PC-9 (cell line): ENCODE measurements at places on chromosomes 3 and 15. TPM values are rescaled to one million over a fixed set of nuclear protein-coding genes. Genes with fewer than 3 reads are reported as not detected.

Gene ZFAND6
- 43.6 and 68.3 TPM in 2 replicates for total RNA-seq

- H3K27me3 ChIP-seq: peaks cover 10% of the 10 kb centered on the region; the same call in 1 of the 2 replicates
- no peaks in the 10 kb centered on the region for H3K36me3 ChIP-seq
- no peak overlapping the region for H3K27ac ChIP-seq
Observed at GRCh38 chr15:99098991-99099390, 5.9 kb upstream of the SYNM start.

- H3K4me3 ChIP-seq: no peak overlapping the region
- peaks cover 10% of the 10 kb centered on the region for H3K27me3 ChIP-seq
- no peak for DNase-seq
- no peaks in the 10 kb centered on the region for H3K36me3 ChIP-seq
- no peaks in the 10 kb centered on the region for H3K4me1 ChIP-seq
Observed at GRCh38 chr15:81478354-81478753, 104.3 kb upstream of the TMC3 start.

DNA sequence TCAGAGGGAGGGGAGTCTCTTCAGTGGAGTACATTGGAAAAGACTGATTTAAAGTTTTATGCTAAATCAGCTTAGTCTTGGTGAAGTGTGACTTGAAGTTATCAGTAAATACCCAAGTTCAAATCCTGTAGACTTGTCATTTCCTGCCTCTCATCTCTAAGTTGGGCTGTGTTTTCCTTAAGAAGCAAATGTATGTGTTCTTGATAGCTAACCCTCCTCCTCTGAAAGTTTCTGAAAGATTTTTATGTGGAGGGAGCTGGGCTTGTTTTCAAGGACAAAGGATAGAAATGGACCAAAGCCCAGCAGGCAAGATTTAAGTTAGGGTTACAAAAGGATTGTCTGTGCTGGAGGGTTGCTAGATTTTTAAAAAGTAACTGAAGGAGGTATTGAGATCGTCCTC, 4.2 kb downstream of the MAPKBP1 start:
- no peaks in the 10 kb centered on the region for H3K36me3 ChIP-seq
- H3K27me3 ChIP-seq: no peaks in the 10 kb centered on the region
- no peak overlapping the region for H3K27ac ChIP-seq
- peaks cover 19% of the 10 kb centered on the region for H3K4me1 ChIP-seq

Gene GRAMD2A
- 48.5 and 60.2 TPM in 2 replicates for total RNA-seq
